ENCODE measurements at places on chromosomes 6 and 20.

DNA sequence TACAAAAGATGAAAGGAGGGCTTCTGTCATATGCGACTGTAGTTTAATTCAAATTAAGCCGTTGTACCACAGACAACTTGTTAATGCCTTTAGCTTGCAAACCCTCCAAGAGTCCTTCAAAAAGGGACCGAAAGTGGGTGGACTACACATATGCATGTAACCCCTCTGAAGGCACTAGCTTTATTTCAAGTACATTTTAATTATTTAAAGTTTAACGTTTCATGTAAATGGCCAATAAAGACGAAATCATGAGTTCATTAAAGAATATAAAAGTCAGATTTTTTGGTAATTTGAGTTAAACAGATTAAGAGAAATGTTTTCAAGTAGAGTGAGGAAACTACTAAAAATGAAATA, 12.8 kb downstream of the PRDM13 start:
- no peak for DNase-seq

- DNase-seq: no peak
Observed at GRCh38 chr6:128848212-128848935, 34.6 kb upstream of the LAMA2 start.

GRCh38 chr6:157821342-157822033, 1.6 kb upstream of the SNX9 start:
- no peak for DNase-seq

- DNase-seq: no peak
Observed at GRCh38 chr6:166567813-166568212, 18.7 kb downstream of the RAMACL start.

DNA sequence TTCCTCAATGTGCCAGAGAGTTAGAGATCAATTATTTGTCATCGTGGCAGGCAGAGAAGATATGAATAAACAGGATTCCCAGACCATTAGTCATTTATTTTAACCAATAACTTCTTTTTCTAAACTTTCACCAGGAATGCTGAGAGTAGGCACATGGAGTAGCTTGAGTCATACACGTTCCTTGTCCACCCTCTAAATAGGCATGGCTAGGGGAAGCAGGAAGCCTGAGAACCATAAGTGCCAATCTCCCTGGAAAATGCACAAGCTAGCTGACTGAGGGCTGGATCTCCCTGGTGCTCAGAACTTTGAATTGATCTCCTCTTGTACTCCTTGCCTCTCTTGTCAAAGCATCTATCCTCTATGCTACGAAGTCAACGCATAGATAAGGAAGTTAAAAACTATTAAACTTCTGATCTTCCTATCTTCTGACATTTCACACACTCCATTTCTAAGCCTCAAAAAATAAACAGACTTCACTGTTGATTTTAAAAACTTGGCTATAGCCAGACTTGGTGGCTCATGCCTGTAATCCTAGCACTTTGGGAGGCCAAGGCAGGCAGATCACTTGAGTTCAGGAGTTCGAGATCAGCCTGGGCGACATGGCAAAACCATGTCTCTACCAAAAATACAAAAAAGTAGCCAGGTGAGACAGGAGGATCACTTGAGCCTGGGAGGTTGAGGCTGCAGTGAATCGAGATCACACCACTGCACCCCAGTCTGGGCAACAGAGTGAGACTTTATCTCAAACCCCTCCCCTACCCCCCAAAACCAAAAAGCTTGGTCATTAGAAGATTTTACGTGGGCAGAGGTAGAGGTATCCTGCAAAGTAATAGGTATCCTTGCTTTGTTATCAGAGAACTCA, 11.8 kb downstream of the ADTRP start:
- DNase-seq: no peak

- no peak for DNase-seq
Observed at GRCh38 chr6:137102851-137103492, 58.2 kb upstream of the IL20RA start.

- no peak for DNase-seq
Observed at GRCh38 chr6:83461438-83461837, 30.6 kb upstream of the ME1 start.

- DNase-seq: no peak
Observed at GRCh38 chr6:131688286-131688685, 12.9 kb downstream of the OR2A4 start.

DNA sequence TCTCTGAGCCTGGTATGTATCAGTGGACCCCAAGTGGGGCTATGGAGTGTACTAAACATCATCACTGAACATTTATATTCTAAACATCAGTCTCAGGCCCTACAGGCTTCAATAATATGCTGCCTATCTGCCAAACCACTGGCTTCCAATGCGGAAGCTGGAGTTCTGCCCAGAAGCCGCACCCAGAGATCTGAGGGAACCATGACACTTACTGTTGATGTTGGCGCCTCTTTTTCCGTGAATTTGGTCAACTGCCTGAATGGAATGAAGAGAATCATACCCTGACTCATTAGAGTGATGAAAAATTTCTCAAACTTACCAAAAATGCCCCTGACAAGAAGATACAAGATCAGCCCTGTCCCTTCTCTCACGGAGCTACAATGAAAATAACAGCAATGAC, 66.2 kb downstream of the SLC22A23 start:
- no peak for DNase-seq

- no peak for DNase-seq
Observed at GRCh38 chr6:142786476-142786875, 158.5 kb downstream of the HIVEP2 start.

- DNase-seq: no peak
Observed at GRCh38 chr20:39619271-39619785, 657.2 kb downstream of the DHX35 start.

DNA sequence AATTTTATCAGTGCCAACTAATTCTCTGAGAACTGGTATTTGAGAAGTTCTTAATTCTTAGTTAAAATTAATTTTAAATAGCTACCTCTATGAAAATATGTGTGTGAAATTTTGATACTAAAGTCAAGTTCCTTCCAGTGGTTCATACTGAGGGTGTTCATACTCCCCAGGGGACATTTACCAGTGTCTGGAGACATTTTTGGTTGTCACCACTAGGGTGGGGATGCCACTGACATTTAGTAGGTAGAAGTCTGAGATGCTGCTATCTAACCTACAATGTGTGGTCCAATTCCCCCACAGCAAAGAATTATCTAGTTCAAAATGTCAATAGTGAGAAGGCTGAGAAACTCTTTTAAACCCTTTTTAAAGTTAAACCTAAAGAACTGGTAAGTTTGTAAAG, 463.8 kb downstream of the ADGRB3 start:
- no peak for DNase-seq

DNA sequence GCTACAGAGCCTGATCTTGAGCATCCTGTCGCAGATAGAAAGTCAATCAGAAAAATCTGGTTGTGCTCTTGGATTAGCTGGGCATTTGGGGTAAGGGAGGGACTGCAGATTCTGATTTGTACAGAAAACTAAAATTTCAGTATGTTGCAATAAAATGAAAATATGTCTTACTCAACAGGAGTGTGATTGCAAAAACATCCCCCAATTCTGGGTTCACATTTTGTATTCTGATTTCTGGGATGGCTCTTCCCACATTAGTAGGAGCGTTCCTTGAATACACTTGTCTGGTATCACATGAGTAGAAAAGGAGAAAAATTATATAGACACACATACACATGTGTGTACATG, 40.5 kb downstream of the PANK2 start:
- no peak for DNase-seq

- no peak for DNase-seq
Observed at GRCh38 chr6:145798530-145798929, 16.1 kb downstream of the FBXO30 start.

Data from cortex of kidney (tissue), 1 donor.